AG09309 (cell line): ENCODE measurements at places on chromosomes 13 and 19.

DNA sequence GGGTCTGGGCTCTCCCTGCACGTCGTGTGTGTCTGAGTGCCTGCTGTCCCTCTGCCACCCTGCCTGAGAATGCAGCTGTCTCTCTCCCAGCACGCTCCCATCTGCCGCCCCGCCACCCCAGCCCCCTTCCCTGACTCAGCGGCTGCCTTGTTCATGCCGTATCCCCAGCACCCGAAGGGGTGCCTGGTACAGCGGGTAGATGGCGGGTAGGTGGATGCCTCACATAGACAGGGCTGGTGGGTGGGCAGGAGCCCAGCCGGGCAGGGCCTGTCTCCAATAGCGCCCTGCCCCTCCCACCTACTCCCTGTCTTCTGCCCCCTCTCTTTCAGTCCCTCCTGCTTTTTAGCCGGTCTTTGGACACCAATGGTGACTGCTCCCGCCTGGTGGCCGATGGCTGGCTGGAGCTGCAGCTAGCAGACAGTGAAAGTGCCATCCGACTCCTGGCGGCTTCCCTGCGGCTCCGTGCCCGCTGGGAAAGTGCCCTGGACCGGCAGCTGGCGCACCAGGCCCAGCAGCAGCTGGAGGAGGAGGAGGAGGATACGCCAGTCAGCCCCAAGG lies 30.3 kb downstream of the DHX34 start:
- DNase-seq, result no peak

- DNase-seq, result no peak
Measured at GRCh38 chr13:39536274-39536673, 66.7 kb downstream of the LHFPL6 start.

DNA sequence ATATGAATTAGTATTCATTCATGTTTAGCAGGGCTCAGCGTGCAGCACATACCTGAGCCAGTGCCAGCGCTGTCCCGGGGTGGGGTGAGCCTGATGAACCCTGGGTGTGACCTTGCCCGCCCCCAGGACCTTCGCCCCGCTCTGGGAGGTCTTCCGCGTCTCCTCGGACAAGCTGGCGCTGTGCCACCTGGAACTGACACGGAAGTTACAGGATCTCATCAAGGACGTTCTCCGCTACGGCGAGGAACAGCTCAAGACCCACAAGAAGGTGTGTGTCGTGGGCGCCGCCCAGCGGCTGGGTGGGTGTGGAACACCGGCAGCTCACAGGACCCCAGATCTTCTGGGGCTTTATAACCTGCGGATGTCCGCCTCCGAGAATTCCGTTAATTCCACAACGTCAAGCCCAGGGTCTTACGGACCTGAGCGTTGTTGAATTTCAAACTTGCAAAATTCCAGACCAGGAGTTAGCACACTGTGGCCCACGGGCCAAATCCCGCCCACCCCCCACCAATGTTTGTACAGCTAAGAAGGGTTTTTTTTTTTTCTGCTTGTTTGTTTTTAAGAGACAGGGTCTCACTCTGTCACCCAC lies 15.4 kb downstream of the FCHO1 start:
- no peak for DNase-seq

DNA sequence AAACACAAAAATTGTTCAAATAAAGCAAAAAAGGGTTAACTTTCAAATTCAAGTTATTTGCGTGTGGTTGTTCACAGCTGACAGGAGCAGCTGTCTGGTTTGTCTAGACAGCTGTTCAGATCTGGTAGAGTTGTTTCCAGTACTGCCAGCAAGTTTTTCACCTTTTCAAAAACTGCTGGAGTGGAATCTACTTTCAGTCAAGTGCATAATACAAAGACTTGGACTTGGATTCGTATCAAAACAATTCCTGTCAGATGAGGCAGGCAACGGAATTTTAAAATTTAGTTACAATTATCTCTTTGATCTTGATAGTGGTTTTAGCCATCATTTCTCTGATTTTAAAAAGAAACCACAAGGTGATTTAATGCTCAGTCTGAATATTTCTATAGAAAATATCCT lies 51.7 kb upstream of the EEF1AKMT1 start:
- no peak for DNase-seq
